ENCODE measurements at places on chromosomes 12 and 14.

DNA sequence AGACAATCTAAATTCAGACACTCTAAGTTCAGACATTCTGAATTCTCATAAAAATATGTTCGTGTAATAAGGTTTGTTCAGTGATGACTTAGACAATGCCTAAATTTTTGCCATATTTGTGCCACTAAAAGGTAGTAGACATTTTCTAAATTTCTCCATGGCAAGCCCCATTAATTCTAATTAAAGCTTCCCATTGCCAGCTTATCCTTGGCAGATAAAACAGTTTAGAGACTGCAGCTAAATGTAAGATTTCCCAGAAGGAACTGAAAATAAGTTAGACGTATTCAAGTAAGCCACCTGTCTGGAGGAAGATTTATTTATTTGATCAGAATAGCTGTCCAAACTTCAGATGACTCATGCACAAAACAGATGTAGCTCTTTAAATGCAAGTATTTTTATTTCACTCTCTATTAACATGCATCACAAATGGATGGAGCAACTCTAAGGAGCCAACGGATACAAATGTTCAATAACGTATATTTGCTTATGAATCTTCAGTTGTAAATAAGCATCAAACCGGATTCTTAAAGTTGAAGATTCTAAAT, 130.4 kb downstream of the SLC2A13 start:
- no peaks in the 10 kb centered on the region for H3K36me3 ChIP-seq
- H3K4me3 ChIP-seq = no peak overlapping the region
- no peaks in the 10 kb centered on the region for H3K4me1 ChIP-seq
- no peak for DNase-seq

DNA sequence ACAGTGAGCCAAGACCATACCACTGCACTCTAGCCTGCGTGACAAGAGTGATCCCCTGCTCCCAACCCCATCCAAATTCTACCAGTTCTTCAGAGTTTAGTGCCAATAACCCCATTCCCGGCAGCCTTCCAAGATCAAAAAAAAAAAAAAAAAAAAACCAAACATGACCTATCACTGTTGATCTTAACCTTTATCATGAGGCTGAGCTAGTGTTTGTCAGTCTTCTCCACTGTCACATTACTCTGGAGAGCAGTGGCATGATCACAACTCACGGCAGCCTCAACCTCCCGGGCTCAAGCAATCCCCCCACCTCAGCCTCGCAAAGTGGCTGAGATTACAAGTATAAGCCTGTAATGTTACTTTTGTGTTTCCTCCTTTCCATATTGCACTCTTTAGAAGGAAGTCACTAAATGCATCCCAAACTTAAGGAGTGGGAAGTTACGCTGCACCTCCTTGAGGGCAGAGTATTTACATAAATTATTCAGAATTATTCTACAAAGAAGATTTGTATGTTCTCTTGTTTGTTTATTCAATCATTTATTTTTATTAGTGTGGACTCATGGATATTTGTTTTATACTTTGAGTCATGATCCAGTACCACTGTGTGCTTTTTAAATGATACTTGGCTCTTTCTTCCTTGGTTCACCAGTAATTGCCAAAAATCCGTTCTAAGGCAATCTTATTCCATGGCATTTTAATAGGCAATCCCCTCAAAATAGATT, 31.5 kb upstream of the FAM222A start:
- H3K4me1 ChIP-seq = peaks cover 6% of the 10 kb centered on the region
- H3K4me3 ChIP-seq = no peak overlapping the region
- H3K36me3 ChIP-seq = no peaks in the 10 kb centered on the region
- no peak for DNase-seq
- peaks cover 17% of the 10 kb centered on the region for H3K27me3 ChIP-seq

- peak overlapping the region; percentile 96 for H3K4me3 ChIP-seq
- no peak for DNase-seq
- H3K27me3 ChIP-seq = peaks cover 48% of the 10 kb centered on the region
- peaks cover 10% of the 10 kb centered on the region for H3K36me3 ChIP-seq
- H3K4me1 ChIP-seq = peaks cover 19% of the 10 kb centered on the region
Measured at GRCh38 chr12:93573552-93574223, 1.2 kb downstream of the SOCS2 start.

DNA sequence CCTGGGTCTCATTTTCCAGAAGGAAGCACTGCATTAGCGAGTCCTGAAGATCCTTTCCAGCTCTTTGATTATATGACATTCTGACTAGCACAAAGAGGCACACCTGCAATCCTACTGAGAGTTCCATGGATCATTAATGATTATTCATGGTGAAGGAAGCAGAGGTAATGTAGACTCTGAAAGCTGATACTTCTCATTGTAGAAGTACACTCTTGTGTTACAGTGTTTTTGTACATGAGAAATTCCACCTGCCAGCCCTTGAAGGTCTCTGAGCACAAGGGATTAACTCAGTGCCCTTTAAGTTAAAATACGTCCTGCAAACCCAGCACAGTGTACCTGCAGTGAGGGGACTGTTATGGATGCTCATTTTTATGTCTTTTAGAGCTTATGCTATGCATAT, 558.8 kb upstream of the FBXO33 start:
- H3K27me3 ChIP-seq = peaks cover 3% of the 10 kb centered on the region
- H3K27ac ChIP-seq = no peak overlapping the region
- DNase-seq = no peak
- no peaks in the 10 kb centered on the region for H3K4me1 ChIP-seq
- no peaks in the 10 kb centered on the region for H3K36me3 ChIP-seq

DNA sequence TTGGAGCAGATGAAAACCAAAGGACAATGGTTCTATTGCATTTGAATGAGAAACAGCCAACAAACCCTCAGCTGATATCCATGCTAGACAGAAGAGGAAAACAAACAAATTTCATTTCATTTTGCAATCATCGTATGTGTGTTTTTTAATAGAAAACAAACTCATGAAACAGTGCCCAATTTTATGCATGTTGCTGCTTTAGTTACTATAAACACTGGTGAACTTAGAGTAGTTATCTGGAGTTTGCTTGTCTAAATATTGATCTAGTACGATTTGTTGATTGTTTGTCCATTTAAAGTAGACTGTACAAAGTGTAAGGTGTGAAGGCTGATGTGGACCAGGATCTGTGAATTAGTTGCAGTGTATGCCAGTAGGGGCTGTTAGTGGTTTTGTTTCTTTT, 166.6 kb downstream of the KITLG start:
- H3K27ac ChIP-seq = no peak overlapping the region
- no peaks in the 10 kb centered on the region for H3K4me1 ChIP-seq
- no peaks in the 10 kb centered on the region for H3K36me3 ChIP-seq
- no peak for DNase-seq

GRCh38 chr12:26120561-26121274, 4.1 kb downstream of the BHLHE41 start:
- no peak overlapping the region for H3K27ac ChIP-seq
- no peak for DNase-seq
- H3K4me1 ChIP-seq = peaks cover 7% of the 10 kb centered on the region
- peaks cover 4% of the 10 kb centered on the region for H3K36me3 ChIP-seq
- H3K4me3 ChIP-seq = peak overlapping the region; percentile 88
- H3K27me3 ChIP-seq = peaks cover 76% of the 10 kb centered on the region
